ENCODE measurements at places on chromosomes 4 and X.

DNA sequence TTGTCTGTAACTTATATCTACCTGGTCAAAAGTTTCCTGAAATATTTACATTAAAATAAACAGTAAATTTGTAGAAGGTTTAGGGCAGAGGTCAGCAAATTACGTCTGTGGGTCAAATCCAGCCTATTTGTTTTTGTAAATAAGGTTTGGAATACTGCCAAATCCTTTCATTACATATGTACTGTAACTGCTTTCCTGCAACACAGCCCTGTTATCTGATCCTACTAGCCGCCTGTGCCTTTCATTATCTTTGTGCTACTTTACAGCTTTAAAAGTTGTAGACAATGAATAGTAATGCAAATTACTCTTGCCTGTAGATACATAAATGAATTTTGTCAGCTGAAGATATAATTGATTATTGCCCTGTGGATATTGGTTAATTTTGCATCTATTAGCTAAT lies 369.6 kb upstream of the SLC7A11 start:
- DNase-seq: no peak

GRCh38 chr4:183201331-183201730 lies 102.3 kb downstream of the WWC2 start:
- DNase-seq: no peak

DNA sequence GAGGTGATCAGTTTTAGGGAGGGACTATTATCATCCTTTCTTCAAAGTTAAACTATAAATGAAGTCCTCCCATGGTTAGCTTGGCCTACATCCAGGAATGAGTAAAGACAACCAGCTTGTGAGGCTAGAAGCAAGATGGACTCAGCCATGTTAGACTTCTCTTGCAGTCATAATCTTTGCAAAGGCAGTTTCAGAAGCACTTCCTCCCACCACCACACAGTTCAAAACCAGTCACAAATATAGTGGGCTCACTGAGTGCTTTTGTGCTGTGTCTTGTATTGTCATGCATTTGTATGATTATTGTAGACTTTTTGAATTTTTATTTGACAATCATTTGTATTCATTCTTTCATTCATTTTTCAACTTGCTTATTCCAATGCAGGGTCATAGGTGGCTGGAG lies 204.5 kb downstream of the ZNF674 start:
- DNase-seq: no peak

DNA sequence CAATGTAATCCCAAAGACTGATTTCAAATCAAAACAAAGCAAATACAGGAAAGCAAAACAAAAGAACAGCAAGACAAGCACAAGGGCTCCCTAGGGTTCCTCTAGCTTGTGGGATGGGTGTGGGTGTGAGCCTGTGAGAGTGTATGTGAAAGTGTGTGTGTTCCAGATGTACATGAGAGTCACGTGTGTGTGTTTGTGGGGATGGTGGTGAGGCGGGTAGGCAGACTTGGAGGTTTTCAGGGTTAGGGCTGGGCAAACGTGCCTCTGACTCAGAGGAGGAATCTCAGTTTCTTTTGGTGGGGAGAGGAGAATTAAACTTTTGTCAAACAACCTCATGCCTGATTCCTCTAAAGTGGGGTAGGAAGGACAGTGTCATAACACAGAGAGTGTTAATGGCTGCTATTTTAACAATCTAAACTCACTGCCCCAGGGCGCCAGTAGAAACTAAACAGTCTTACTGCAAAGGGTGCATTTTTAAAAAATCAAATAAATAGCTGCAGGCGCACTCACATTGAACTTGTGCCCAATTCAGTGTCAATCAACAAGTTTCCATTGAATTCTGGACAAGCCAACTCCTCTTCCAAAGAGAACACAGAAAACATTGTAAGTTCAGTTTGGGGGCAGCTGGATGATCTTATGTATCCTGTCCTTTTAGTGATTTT lies 51.8 kb downstream of the CHRDL1 start:
- DNase-seq: no peak

GRCh38 chr4:184392316-184392715 lies 82.0 kb downstream of the IRF2 start:
- no peak for DNase-seq

DNA sequence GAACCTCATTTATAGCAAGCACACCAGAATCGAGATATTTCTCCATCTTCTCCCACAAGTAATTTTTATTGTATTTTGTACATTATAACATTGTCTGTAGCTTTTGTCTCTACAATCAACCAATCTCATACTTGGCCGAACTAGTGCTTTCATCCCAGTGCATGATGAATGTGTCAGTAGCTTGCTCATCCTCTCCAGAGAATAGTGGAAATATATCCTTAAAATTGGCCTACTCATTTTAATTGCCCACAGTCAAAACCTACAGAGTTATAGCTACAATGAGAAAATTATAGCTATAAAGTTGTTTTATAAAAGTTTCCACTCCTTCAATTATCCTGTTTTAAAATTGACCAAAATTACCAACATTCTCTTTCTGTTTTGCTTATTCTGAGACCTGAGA lies 103.8 kb downstream of the MAPK10 start:
- DNase-seq: no peak

GRCh38 chrX:13780868-13781427 lies 35.9 kb downstream of the GPM6B start:
- no peak for DNase-seq

DNA sequence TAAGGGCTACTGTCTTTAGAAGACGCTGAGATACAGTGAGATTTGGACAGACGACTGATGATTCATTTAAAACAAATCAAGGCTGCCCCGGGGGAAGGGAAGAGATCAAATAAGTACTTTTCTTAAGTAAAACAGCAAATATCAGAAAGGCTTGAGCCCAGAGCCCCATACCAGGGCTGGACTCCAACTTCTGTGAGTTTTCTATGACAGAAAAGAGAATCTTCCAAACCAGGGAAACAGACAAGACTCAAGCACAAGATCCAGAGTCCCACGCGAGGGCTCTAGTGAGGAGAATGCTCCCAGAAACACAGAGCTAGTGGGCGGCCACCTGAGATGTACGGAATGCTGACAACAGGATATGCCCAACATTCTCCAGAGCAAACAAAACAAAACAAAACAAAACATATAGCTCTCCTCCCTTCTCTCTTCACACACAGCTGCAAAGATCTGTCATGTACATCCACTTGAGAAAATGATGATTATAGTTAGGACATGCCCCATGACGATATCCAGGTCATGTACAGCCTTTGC lies 13.1 kb downstream of the ACSL1 start:
- DNase-seq: no peak

DNA sequence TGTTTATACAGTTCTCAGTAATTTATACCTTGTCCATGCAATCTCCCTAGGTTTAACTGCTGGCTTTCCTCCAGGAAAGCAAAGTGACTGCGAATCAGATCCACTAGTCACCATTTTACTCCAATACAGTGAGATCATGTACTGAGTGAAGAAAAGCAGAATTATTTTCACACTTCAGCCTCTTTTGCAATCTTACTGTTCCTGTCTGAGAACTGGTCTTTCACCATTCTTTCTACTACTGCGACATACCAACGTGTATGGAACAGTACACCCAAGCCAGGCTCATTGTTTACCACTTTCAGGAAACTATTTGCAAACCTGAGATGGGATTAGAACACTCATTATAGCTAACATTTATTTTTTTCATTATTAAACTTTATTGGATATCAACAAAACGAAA lies 8.0 kb upstream of the MSL3 start:
- no peak for DNase-seq

GRCh38 chr4:114191496-114191895 lies 212.0 kb upstream of the ARSJ start:
- DNase-seq: no peak

DNA sequence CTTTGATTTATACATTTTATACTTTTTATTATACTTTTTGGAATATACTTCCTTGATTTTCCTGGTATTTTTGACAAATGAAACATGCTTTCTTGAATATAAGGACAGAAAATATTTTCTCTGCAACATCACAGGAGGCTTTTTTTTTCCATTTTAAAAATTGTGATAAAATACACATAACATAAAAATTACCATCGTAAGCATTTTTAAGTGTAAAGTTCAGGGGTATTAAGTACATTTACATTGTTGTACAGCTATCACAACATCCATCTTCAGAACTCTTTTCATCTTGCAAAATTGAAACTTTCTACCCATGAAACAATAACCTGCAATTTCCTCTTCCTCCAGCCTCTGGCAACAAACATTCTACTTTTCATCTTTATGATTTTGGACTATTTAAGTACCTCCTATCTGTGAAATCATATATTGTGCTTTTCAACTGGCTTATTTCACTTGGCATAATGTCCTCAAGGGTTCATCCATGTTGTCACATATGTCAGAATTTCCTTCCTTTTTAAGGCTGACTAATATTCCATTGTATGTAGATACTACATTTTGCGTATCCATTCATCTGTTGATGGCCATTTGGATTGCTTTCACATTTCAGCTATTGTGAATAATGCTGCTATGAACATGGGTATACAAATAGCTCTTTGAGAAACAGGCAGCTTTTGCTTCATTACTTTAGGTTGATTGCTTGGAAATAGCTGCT lies 412.6 kb downstream of the RAPGEF2 start:
- no peak for DNase-seq

DNA sequence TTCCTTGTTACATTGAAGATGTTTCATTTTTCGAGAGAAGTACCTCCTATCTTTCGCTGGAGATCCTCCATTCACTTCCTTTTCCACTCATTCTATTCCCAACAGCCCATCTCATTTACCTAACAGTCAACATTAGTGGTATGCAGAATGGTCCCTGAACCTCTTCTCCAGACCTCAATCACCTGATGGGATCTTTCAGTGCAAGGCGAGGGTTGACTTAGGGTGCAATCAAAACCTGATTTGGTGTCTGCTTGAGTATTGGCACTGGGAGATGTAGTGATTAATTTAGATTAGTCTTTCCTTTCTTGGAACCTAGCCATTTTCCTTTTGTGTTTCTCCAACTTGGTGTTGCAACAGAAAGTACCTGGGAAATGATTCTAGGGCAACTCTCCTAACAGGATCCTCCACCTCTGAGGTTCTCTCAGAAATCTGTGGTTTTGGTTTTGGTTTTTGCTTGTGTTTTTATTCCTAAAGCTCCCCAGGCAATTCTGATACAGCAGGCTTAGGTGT lies 18.4 kb downstream of the DDX3X start:
- DNase-seq: no peak

- no peak for DNase-seq
Observed at GRCh38 chrX:85112293-85112692, 108.6 kb downstream of the APOOL start.
